ENCODE measurements at places on chromosomes 16 and 17.

DNA sequence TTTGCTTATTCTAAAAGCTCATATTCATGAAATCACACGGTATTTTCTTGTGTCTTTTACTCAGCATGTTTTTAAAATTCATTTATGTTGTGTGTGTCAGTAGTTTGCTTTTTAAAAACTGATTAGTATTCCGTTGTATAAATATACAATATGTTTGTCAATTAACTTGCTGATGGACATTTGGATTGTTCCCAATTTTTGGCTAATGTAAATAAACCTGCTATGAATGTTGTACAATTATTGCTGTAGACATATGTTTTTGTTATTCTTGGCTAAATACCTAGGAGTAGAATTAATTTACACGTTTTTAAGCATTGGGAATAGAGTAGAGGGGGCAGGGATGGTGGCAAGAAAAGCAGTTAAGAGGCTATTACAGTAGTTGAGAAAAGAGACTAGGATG, 199.5 kb upstream of the CCL2 start:
- DNase-seq, result no peak

DNA sequence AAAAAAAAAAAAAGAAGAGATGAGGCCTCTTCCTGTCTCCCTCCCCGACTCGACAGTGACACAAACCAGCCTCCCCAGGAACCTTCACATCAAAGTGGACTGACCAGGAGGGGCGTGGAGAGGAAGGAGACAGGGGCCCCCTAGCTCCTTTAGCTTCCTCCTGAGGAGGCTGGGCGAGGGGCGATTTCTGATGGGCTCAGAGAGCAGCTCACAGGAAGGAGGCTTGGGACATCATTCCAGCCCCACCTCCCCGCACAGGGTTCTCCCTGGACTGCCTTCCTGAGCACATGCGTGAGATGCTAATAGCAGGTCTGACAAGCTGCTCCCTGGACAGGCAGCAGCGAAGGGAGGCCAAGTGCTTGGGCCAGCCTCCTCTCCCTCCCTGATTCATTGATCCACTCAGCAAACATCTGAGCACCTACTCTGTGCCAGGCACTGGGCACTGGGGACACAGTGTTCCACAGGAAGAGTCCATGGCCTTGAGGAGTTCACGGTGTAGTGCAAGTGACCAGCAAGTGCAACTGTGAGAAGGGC, 14.4 kb upstream of the DOK4 start:
- DNase-seq, result no peak

- peak; percentile 9 for DNase-seq
These were observed 18.5 kb downstream of the TOP2A start for GRCh38 chr17:40399185-40399584.

DNA sequence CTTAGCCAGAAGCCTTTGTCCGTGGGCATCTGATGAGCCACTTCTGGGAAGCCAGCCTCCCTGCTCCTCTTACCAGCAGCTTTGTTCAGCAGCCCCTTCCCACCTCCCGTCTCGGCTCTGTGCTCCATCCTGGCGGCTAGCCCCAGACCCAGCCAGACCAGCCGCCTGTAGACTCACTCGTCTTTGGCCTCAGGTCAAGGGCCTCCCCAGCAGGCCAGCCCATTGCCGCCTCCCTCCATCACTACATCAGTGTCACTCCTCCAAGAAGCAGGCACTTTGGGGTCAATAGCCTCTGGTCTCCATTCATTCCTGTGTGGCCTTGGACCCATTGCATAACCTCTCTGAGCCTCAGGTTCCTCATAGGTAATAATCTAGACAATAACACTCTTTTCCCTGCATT, 20.9 kb upstream of the CRHR1 start:
- no peak for DNase-seq

- no peak for DNase-seq
These were observed 22.7 kb downstream of the HAPSTR1 start for GRCh38 chr16:9114112-9114511.

GRCh38 chr17:41586863-41587495, at the start of gene KRT14:
KRT14 (minus strand) TSS chr17:41586895; CDS start chr17:41586834, 61 bp downstream.
- no peak for DNase-seq

DNA sequence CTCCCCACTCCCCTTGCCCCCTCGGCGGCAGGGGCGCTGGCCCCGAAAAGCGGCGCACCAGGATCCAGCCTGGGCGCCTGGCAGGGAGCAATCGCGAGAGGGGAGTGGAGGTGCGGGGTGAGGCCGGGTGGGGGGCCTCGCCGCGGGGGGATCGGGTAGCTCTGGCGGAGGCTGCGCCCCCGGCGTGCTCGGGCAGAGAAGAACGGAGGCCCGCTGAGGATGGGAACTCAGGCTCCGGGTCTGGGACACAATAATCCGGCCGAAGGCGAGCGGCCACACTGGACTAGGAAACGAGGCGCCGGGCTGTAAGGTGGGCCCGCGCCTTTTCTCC, 721 bp upstream of the PCGF2 start:
- DNase-seq, result no peak

DNA sequence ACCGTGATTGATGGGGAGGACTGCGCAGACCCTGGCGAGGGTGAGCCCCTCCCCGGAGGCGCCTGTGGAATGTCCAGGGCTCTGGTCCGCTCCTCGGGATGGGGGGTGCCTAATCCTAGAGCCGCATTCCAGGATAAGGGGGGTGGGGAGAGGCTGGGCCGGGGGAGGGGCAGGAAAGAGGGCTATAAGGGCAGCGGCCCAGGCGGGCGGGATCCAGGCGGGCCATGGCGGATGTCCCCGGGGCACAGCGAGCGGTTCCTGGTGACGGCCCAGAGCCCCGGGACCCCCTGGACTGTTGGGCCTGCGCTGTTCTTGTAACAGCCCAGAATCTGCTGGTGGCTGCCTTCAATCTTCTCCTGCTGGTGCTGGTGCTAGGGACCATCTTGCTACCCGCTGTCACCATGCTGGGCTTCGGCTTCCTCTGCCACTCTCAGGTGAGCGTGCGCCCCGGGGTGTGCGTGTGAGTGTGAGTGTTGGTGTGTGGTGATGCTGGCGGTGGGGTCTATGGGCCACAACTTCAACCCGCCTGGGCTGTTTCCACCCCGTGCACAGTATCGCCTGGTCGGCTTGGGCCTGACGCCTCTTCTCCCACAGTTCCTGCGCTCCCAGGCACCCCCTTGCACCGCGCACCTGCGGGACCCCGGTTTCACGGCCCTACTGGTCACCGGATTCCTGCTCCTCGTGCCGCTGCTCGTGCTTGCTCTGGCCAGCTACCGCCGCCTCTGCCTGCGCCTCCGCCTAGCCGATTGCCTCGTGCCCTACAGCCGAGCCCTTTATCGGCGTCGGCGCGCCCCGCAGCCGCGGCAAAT, at the start of gene TMEM88:
TSS of gene TMEM88 (plus strand) at position 216 of the 809 bp plus-strand sequence. CDS start at position 225, 9 bp downstream.
- DNase-seq, result no peak

GRCh38 chr17:43723697-43724359, 34.8 kb downstream of the SOST start:
- peak; percentile 33 for DNase-seq

DNA sequence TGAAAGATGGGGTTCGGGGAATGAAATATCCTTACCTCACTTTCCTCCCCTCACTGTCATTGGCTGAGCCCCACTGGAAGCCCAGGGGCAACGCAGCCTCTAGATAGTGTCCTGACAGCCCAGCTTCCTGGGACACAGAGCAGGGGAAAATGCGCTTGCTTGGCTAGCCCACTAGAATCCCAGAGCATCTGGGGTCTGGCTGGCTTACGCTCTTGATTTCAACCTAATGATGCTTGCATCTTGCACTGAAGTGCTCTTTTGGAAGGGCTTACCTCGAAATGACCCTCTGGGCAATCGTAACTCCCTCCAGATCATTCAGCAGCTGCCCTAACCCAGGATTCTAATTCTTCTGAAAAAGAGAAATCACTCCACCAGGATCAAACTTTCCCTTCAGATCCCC, 147.6 kb downstream of the SOX9 start:
- DNase-seq, result no peak

DNA sequence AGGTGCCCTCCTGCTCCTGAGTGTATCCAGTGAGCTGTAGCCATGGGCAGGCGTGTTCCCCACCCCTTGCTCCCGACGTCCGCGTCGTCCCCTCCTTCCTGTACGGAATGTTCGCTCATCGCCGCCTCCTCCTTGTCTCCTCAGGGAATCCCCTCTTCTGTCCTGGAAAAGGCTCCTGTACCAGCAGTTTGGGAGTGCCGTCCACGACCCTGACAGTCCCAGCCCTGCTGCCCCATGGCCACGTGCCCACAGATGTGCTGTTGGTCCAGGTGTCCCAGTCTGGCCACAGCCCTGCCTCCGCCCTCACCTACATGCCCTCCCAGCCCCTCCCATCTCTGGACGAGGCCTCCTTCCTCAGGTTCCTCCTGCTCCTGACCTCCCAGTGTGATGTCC, 30.2 kb downstream of the OR1D5 start:
- no peak for DNase-seq

- no peak for DNase-seq
These were observed 36.7 kb downstream of the TMEM238L start for GRCh38 chr17:10767232-10767631.

DNA sequence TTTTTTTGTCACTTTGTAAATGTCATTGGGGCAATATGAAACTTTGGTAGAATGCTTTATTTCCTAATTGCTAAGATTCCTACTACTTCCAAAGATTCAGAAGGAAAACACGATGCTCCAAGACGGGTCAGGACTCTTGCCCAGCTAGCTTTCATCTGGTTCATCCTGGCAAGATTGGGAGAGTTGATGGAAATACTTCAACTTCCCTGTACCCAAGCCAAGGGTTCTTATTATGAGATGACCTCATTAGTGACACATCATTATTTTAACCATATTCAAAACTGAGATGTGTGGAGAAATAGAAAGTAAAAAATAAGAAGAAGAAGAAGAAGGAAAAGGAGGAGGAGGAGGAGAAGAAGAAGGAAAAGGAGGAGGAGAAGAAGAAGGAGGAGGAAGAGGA, 25.6 kb downstream of the SOX9 start:
- no peak for DNase-seq

DNA sequence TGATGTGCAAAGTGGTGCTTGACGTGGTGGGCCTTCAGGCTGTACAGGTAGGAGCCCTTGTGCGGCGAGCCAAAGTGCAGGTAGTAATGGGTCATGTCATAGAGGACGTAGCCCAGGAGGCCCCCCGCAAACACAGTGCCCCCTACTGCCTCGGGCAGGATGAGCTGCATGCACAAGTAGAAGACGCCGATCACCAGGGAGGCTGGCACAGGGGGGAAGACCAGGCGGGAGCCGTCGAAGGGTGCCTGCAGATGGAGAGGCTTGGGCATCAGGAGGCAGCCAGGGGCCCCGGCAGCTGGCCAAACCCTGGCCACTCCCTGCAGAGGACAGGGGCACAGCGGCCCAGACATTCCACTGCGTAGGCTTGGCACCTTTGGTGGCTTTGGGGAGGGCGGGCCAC, 15.7 kb upstream of the MLKL start:
- DNase-seq, result no peak

DNA sequence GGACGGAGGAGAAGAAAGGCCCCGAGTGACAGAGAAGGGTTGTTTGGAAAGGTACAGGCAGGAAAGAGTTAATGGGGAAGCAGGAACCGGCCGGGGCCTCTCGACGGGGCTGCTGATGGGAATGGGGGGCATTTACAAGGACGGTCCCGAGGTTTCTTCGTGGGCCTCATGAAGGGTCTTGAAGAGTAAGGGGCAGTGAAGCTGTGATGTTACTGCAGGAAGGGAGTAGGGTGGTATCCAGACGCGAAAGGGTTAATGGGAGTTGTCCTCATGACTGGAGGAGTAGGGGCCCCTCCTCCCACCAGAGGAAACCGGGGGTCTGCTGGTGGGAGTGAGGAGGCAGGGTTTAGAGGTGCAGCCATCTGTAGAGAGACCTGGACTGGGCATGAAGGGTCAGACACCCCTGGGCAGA, 481 bp downstream of the PDK2 start:
- no peak for DNase-seq

DNA sequence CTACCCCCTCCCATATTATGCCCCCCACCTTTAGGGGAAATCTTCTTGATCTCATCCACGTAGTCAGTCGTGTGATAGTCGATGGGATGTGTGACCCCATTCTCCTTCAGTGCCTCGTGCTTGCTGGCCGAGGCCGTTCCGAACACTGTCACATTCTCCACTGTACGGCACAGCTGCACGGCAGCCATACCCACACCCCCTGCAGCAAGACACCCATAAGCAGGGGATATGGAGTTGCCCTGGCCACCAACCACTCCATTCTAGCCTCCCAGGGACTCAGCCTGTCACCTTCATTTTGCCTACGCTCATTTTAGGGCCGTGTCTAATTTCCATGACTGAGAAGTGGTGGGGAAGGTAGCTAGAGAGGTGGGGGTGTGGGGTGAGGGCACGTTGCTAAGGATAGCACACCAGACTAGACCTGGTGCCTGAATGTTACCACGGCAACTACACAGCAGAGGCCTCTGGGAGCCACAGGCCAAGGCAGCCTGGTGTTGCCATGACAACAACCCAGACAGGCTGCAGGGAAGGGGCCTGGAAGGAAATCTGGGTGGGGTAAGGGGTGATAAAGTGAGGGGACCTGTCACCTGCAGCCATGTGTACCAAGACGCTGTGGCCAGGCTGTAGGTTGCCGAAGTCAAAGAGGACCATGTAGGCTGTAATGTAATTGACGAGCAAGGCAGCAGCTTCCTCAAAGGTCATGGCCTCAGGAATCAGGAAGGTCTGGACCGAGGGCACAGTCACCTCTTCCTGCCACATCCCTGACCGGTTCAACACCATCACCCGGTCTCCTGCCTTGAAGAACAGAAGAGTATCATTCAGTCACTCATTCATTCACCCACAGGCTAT, 4.0 kb downstream of the VAT1 start:
- DNase-seq, result no peak

DNA sequence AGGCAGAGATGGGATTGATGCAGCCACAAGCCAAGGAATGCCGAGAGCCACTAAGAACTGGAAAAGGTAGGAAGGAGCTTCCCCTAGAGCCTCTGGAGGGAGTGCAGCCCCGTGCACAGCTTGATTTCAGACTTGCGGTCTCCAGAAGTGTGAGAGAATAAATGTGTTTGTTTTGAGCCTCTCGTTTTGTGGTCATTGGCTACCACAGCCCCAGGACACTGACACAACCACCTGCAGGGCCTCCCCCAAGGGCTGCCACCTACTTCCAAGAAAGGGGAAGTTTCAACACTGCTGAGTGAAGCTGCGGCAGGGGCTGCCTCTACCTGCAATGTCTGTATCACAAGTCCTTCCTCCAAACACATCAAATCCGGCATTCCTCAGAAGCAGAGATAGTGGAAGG, 346.9 kb downstream of the C16orf95 start:
- DNase-seq, result no peak

DNA sequence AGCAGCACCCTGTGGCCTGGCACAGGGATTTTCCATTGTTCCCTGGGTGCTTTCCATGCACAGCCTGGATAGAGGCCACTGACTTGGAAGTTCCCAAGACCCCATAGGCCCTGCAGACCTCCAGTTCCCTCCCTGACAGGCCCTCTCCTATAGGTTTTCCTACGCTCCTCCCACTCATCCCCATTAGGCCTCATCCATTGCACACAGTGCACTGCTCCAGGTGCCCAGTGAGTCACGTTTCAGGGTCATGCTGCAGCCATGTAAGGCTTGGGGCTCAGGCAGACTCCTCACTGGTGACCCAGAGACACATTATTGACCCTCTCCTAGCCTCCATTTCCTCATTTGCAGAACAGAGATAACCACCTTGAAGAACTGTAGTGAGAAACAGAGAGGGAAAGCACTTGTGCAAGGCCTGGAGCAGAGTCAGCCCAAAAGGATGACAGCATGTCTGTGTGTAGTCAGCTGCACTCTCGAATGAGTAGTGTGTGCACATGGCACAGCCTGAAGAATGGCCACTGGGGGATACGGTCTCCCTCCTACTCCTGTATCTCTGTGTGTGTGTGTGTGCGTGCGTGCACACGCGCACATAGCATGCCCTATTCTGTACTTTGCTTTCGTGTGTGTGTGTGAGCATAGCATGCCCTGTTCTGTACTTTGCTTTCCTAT, 26.8 kb downstream of the DRC3 start:
- no peak for DNase-seq

GRCh38 chr17:34609210-34609609, 29.8 kb downstream of the TMEM132E start:
- DNase-seq, result no peak

- DNase-seq, result no peak
These were observed 102.9 kb downstream of the HIC1 start for GRCh38 chr17:2157675-2158395.
